ENCODE measurements at places on chromosomes 4 and X.

GRCh38 chr4:25021216-25021615 is 9.5 kb downstream of the LGI2 start:
- DNase-seq, result no peak

DNA sequence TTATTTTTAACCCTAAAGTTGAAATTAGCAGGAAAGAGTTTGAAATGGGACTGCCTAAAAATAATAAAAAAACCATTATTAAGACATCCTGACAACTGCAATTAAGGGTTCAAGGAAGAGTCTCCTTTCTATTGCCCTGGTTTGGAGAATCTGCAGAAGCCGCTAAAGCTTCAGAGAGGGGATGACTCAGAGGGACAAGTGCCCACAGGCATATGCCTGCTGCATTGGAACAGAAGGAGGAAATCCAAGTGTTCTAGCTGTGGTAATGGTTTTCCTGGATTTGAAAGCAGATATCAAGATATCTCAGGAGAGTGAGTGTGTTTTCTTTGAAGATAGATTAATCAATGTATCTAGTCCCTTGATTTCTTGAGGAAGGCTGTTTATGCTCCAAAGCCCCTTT is 235.1 kb upstream of the TAPT1 start:
- no peak for DNase-seq

GRCh38 chrX:48711929-48712505 is 15.5 kb downstream of the SUV39H1 start:
- DNase-seq, result no peak

GRCh38 chrX:123964156-123964834 is 2.8 kb downstream of the STAG2 start:
- DNase-seq, result no peak

- no peak for DNase-seq
These were observed 187.5 kb upstream of the ANK2 start for GRCh38 chr4:112861691-112862674.
